ENCODE measurements at places on chromosomes 2 and 18.

GRCh38 chr2:97740590-97741182, 27.3 kb downstream of the ZAP70 start:
- no peak for DNase-seq

GRCh38 chr2:44620189-44620990, 258.6 kb downstream of the CAMKMT start:
- no peak for DNase-seq

DNA sequence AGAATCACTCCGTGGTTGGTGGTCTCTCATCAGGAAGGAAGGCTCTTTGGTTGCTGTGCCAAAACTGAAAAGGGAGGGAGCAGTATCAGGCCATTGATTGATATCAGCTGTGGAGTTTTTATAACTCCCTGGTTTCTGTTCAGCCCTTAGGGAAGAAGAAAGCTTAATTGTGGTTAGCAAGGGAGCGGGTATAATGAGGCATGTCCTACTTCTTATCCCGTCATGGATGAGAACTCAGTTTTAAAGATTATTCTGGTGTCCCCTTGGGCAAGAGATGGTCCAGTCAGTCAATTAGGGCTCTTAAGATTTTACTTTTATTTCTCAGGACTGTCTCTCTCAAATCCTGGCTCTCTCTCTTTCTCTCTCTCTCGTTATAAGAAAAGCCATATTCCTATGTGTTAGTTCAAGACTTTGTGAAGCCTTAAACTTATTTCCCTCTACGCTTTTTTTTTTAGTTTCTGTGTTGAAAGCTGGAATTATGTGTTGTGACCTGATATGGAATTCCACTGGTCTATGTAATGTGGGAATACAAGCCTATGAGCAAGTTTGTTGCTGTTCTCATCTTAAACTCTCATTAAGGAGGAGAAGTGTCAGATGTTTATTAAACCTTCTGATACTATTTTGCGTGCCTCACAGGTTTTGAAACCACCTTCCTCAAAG, 514.0 kb upstream of the CDH2 start:
- no peak for DNase-seq

GRCh38 chr18:34399892-34400291, 175.2 kb upstream of the NOL4 start:
- no peak for DNase-seq

GRCh38 chr2:108455571-108455970, 6.6 kb downstream of the GCC2 start:
- DNase-seq: no peak

GRCh38 chr2:145860083-145860482, 1340.2 kb upstream of the ZEB2 start:
- no peak for DNase-seq

DNA sequence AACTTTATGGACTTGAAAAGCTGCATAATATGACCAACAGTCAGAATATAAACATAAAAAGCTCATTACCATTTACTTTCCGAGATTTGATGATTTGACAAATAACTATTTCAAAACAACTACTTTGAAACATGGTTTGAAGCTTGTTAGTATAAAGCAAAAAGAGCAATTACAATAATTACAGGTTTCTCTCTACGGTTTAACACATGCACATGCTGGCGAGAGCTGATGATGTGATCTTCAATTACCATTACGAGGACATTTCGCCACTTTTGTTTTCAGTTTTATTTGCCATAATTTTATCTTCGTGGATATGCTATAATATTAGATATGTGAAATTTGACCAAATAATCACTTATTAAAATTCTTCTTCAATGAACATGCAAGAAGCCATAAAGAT, 270.1 kb downstream of the TCF4 start:
- no peak for DNase-seq

- no peak for DNase-seq
Measured at GRCh38 chr2:182078988-182079602, 93.4 kb downstream of the PPP1R1C start.

DNA sequence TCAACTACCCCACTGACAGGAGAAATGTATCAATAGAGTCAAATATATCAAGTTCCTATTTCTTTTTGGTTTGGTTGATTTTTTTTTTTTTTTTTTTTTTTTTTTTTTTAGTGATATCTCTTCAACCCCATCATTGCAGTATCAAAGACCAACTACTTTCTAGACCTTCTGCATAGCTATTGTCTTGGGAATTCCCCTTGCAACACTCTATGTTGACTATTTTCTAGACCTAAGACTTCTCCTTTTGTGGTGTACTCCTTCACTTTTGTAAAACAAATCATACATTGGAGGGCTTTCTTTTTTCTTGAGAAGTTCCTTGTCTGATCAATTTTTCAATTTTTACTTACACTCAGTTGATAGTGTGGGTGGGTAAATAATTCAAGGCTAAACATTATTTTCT, 46.5 kb upstream of the NR4A2 start:
- no peak for DNase-seq

GRCh38 chr18:58887613-58887963, 22.9 kb downstream of the ZNF532 start:
- no peak for DNase-seq

Measured in stimulated activated CD8-positive, alpha-beta memory T cell treated with anti-CD3 and anti-CD28 coated beads, Interleukin-15, amount 100 ng/mL, for 1 hour (primary cell).